ENCODE measurements at places on chromosomes 5 and 9.

DNA sequence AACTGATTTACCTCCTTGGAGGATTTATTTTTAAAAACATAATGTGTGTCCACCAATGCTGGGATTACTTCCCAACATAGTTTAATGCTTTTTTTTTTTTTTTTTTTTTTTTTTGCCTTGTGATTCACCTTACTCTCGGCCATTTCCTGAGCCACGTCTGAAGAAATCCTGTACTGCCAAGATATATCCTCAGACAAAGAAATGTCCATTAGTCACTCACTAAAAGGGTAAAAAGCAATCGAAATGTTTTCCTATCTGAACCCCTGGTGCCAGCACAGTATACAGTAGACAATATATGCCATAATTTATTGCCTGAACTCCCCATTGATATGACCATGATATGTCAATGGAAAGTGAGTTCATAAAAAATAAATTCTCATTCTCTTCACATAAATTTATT is 344.1 kb downstream of the BNC2 start:
- DNase-seq, result no peak

DNA sequence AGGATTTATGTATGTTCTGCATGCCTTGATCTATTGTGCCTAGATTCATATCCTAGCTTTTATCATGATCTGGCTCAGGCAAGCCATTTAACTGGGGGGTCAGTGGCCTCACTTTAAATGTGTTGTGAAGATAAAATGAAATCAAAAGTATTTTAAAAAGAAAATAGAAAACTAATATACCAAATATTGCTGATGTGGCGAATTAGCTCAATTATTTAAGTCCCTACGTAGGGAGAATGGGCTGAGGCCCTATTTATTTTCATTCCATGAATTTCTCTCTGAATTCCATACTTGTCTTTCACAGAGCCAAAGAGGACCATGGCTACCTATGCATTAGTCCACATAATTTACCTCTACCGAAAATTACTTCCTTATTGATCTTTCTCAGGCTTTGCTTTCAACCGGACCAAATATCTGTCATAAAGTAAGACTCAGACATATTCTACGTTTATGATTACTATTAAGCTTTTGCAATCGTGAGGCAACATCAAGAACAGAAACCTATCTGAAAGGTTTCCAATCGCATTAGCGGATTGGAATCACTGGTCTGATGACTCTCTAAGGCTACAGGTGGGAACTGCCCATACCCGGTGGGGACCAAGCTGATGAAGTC is 1.7 kb downstream of the MBLAC2 start:
- DNase-seq, result no peak

DNA sequence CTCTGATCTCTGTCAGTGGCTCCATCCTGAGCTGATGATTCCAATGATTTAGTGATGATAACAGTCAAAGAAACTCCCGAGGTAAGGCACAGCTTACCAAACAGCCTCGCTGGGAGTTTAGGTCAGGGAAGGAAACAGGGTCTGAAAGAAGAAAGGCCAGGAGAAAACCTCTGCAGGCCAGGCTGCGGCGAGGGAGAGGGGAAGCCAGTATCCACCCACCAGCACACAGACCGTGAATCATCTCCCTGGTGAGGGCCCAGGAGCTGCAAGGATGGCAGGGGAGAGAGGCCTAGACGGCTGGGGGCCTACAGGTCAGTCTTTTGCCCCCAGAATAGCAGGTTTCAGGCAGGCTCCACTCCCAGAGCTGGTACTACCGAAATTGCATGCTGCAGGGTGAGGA is 590.5 kb downstream of the CCDC171 start:
- no peak for DNase-seq

GRCh38 chr5:72649449-72649848 is 142.2 kb upstream of the ZNF366 start:
- no peak for DNase-seq

GRCh38 chr9:28774433-28775235 is 1201.4 kb upstream of the C9orf72 start:
- DNase-seq, result peak; percentile 30

DNA sequence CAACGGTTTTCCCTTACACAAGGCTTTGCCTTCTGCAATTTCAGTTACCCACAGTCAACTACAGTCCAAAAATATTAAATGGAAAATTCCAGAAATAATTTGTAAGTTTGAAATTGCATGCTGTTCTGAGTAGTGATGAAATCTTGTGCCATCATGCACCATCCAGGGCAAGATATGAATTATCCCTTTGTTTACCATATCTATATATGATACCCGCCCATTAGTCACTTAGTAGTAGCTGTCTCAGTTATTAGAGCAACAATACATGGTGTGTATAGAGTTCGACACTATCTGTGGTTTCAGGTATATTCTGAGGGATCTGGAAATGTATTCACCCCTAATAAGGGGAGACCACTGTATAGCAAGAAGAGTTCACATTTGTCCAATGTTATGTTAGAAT is 29.4 kb downstream of the ERBIN start:
- no peak for DNase-seq

DNA sequence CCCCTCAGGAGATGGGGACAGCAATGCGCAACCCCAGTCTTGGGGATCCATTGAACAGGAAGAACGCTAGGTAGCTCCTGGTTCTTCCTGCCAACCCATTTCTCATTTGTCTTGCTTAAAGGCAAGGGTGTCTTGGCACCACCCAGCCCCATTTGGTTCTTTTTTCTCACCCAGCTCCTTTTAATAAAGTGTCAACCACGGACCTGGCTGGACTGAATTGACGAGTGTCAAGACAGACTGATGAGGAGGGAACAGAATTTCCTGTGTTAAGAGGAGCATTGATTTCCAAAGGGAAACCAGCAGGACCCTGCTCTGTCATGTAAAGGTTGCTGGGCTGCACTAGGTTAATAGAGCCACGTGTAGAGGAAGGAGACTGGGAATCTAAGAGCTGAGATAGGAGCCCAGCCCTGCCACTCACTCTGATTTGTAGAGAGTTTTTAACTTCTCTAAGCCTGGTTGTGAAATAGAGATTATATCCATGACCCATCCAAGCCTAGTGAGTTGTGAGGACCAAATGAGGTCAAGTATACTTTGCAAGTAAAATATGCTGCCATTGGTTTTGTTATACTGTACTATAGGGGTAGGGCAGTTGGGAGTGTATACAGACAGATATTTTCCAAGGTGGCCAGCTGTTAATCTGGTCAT is 33.7 kb downstream of the OSTF1 start:
- DNase-seq, result no peak

DNA sequence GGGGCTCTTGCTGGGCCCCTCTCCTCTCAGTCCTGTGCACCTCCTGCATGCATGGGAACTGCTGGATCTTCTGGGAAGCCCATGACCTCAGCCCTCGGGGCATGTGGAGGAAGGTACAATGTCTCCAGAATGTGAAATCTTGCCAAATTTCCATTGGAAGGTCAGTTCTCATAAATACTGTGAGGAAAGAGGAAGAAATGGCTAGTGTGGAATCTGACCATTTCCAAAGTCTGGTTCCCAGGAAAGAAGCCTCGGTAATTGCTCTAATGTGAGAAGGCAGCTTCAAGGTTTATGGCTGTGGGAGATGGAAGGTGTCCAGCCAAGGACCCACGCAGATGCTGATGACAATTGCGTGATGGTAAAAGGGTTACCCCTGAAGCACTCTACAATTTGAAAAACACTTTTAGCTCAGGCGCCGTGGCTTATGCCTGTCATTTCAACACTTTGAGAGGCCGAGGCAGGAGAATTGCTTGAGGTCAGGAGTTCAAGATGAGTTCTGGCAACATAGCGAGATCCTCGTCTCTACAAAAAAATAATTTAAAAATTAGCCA is 8.1 kb upstream of the IL17B start:
- DNase-seq, result no peak

DNA sequence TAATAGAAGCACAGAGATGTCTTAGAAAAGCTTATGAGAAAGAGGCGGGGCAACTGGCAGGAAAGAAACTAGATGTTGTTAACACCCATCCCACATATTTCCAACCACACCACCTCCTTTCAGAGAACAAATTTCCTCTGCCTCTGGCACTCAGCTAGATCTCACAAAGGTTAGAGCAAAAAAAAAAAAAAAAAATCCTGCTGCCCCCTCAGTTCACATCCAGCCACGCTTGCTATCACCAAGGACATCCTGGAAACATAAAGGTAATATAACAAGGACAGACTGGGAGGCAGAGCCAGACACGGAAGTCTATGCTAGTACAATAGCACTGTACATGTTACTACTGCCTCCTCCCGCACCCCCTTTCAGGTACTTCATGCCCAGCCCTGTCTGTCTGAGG is 238.0 kb upstream of the PTGER4 start:
- DNase-seq, result no peak

GRCh38 chr5:56191656-56192055 is 41.5 kb downstream of the ANKRD55 start:
- no peak for DNase-seq

- DNase-seq, result no peak
These were observed 65.8 kb downstream of the ZNF354C start for GRCh38 chr5:179125789-179126505.

DNA sequence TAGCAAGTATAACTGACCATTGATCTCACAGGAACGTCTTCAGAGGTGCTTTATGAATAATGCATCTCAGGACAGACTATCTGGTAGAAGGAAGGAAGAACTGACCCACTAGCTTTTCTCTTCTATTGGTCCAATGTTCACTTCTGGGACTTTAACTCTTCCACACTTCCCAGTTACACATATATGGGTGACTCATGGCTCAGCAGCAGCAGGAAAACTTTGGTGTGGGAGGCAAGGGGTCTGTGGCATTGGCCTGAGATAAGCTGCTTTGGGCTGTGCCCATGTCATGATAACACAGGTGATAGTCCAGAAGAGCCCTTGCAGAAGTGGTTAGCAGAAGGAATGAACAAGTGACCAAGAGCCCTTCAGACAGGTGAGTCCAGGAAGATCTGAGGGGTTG is 148.8 kb downstream of the RAB3C start:
- no peak for DNase-seq

DNA sequence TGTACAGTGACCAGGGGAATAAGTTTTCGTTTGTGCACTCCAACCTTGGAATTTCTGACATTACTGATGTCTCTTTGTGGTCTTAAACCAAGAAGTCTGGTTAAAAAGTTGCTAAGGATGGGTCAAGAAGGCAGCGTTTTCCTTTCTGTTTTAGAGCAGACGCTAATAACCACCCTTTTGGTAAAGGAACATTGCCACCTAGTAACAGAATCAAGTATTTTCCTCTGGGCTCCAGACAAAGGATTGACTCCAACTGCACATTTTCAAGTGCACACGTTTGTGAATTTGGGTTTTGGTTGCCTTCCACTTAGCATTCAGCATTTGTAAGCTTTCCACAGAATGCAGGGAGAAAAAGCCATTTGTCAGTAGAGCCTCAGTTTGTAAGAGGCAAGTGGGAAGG is 22.2 kb upstream of the CEP78 start:
- peak; percentile 84 for DNase-seq

DNA sequence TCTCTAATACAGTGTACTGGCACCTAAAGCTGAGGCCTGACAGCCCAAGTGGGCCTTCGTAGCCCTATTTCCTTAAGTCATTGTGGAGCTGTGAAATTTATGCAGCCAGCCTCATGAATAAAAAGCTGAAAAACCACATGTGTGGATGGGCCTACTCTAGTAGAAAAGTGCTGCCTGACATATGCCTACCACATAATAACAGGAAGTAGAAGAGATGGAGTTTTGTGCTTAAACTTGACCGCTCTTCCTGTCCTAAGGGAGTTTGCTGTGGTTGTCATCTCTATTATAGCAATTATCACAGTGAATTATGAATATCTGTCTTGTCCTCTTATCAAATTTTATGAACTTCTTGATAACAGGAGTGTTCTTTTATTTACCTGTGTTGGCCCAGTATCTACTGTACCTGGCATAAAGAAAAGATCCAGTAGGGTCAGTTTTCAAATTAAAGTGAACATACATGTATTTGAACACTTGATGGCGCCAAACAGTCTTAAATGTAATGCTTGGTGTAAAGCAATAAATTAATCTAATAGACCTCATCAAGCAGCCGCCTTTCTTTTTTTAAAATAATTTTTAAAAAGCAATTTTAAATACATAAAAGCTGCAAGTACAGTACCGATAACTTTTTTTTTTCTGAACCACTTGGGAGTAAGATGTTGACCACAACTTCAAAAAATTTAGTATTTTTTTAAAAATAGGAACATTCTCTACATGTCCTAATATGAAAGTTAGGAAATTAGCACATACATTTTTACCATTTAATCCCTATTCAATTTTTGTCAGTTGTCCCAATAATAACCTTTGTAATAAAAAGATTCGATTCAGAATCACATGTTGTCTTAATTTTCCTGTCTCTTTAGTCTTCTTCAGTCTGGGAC is 51.0 kb downstream of the FKTN start:
- peak; percentile 59 for DNase-seq

DNA sequence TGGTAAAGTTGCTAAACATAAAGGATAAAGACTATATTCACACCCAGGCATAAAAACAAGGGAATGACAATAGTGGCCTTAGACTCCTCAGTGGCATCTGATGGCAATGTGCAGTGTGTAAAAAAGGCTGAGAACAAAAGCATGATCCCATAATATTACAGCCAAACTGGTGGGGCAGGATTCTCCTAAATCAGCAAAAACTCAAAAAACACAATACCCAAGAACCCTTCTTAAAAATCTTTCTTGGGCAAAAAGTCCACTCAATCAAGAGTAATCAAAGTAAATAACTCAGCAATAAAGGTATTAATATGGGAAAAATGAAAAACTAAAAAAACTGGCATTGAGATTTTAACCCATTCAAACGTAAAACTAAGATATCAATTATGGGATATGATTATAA is 1.6 kb upstream of the MOCS2 start:
- DNase-seq, result no peak

DNA sequence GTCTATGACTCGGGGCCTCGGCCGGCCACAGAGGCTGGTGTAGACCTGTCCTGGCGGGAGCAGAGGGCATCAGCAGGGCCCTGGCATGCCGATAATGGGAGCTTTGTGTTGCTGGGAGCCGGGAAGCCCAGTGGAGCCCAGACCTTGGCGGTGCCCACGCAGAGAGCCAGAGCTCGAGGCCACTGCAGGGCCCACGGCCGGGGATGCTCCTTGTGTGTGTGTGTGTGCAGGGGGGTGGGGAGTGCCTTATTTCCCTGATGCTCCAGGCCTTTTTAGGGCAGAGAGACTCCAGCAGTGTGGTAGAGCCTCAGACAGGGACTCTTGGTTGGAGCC is 5.4 kb upstream of the SLC6A18 start:
- no peak for DNase-seq

- no peak for DNase-seq
These were observed 25.3 kb upstream of the SLC1A1 start for GRCh38 chr9:4464911-4465513.

DNA sequence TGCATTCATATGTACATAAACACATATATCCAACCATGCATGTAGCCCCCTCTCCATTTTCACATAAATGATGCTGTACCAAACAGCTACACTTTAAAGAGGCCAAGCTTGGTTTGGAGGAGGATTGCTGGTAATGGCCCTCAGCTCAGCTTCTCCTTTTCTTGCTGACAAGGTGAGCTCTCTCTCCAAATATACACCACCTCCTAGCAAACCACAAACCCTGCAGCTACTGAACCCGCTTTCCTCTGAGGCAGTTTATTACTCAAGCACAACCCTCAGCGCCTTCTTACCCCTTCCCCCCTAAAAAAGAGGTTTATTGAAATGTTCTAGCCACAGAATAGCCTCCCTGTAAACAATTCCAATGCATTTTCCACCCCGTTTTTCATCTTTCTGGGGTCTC is 54.0 kb downstream of the ALG2 start:
- DNase-seq, result no peak

- peak; percentile 29 for DNase-seq
These were observed 40.0 kb downstream of the PTGES start for GRCh38 chr9:129712634-129713401.

Data from Ammon's horn (tissue), 1 donor.